ENCODE measurements at places on chromosomes 16 and 17.
A peak's percentile ranks its signal among the peaks of the same experiment; 100 is the strongest.

- no peak for DNase-seq
Measured at GRCh38 chr16:13313351-13313750, 412.0 kb downstream of the SHISA9 start.

DNA sequence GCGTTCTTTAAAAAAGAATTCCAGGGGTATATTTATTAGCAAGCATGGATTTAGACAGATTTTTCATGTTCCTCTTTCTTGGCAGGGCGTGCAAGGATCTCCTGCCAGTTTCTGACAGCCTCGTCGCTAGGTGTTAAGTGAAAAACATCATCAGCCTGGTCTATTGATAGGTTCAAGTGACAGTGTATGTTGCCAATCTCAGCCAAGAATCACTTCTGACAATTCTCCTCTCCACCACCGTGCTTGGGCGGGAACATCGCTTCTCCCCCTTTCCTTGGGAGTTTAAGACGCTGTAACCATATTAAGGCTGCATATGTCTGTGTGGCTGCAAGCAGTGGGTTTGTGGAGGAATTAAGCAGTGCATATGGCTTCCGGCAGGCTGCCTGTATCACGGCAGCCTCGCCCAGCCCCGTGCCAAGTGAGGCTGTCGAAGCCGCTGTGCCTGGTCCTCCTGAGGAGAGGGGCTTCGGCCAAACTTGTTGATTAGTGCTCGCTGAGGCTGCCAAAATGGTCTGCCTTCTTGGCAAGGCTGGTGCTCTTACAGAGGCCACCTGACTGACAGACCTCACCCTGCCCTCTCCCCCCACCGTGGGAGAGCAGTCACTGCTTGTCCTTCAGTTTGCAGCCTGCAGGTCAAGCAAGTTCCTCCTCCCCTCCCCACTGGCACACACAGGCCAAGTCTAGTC lies 132.2 kb upstream of the MPHOSPH6 start:
- DNase-seq: no peak

DNA sequence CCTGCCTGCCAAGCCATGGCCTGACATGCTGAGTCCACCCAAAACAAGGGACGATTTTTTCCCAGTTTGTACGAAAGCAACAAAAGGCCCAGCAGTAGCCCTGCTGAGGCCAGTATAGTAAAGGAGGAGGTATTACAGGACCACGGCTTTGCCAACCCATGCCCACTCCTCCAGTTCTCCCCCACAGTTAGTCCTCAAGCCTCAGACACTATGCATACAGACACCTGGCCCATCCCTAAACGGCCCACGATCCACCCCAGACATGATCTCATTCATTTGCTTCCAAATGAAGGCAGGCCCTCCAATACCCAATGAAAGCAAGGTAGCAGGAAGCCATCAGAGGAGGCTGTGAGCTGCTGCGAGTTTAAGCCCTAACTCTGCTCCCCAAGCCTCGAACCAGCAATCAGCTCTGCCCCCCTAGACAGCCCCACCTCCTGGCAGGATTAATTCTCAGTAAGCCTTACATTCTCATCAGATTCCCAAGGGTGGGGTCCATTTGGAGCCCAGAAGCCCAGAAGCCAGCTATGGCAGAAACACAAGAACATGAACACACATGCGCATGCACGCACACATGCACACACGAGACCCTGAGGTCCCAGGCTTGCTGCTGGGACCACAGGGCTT lies 4.9 kb downstream of the HDAC5 start:
- DNase-seq: no peak

- DNase-seq: peak; percentile 69
Measured at GRCh38 chr17:61450641-61451537, 1.3 kb upstream of the TBX4 start.

- DNase-seq: no peak
Measured at GRCh38 chr17:79563237-79564013, 47.4 kb downstream of the RBFOX3 start.

DNA sequence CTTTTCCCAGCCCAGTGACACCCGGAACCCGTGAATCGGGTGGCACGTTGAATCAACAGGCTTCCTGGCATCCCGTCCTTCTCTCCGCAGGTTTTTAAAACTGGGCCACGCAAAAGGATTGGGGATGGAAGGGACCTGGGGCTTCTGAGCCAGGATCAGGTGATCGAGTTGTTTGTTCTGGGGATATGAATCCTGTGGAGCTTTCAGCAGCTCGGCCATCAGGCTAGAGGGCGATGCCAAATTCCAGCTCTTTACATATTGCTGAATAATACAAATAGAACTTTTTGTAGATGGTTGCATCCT lies 473 bp downstream of the SUPT6H start:
- DNase-seq: no peak

GRCh38 chr17:16301963-16302855 lies 51.1 kb downstream of the CENPV start:
- DNase-seq: no peak

GRCh38 chr16:70689970-70690891 lies 4.4 kb upstream of the MTSS2 start:
- DNase-seq: no peak

DNA sequence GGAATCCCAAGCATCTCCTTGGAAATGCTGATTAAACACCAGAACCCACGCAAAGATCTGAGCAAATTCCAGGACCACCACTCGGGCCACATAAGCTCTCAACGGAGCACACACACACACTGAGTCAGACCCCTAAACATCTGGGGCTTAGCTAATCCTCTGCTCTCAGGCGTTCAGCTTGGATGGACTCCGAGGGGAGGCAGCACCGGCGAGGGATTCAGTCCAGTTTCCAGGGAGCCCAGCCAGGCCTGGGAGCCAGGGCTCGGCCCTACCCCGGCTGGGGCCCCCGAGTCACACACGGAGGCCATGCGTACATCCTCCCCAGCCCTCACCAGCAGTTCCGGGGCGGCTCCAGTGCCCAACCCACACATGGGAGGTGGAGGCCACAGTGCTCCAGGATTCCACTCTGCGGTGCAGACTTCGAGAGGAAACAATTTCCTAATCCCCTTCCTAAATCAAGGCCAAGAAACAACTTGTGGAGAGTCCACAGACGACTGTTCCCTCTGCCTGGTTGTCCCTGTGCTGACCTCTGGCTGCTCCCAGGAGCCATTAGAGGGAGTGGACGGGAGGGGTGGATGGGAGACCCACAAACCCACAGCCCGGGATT lies 70.5 kb downstream of the GAS7 start:
- DNase-seq: no peak

- no peak for DNase-seq
Measured at GRCh38 chr16:64412578-64413280, 709.1 kb downstream of the CDH11 start.

DNA sequence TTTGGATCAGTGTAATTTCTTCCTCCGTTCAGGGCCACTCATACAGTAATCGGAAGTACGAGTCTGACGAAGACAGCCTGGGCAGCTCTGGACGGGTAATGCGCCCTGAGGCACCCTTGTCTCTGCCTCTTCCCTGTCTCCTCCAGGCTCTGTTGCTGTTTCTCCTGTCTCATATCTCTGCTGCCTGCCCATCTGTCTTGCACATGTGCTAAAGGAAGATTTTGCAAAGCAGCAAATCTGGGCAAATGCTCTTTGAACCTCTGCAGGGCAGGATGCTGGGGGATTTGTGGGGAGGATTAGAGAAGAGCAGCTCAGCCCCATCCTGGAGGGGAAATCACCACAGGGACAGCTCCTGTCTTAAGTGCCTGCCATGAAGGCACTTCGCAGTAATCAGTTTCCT lies 32.4 kb upstream of the POLR3E start:
- DNase-seq: no peak

DNA sequence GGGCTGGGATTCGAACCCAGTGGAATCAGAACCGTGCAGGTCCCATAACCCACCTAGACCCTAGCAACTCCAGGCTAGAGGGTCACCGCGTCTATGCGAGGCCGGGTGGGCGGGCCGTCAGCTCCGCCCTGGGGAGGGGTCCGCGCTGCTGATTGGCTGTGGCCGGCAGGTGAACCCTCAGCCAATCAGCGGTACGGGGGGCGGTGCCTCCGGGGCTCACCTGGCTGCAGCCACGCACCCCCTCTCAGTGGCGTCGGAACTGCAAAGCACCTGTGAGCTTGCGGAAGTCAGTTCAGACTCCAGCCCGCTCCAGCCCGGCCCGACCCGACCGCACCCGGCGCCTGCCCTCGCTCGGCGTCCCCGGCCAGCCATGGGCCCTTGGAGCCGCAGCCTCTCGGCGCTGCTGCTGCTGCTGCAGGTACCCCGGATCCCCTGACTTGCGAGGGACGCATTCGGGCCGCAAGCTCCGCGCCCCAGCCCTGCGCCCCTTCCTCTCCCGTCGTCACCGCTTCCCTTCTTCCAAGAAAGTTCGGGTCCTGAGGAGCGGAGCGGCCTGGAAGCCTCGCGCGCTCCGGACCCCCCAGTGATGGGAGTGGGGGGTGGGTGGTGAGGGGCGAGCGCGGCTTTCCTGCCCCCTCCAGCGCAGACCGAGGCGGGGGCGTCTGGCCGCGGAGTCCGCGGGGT lies at the start of gene CDH1:
Gene CDH1, plus strand, starts transcription at position 247 of the 684 bp plus-strand sequence. Its CDS starts 124 bp downstream, at position 371.
- DNase-seq: no peak

DNA sequence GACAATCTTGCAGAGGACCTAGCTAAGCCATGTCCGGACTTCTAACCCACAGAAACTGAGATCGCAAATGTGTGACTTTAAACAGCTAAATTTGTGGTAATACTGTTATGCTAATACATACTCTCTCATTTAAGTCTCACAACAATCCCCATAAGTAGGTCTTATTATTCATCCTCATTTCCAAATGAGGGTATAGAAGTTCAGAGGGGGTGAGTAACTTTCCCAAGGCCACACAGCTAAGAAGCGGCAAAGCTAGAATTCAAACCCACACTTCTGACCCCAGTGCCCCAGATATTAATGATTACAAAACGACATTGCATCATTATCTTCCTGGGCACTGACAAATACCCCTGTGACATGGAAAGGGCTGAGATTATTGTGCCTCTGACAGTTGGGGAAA lies 81.4 kb downstream of the CNGB1 start:
- DNase-seq: no peak

GRCh38 chr16:88834670-88835069 lies 22.1 kb downstream of the GALNS start:
- no peak for DNase-seq

DNA sequence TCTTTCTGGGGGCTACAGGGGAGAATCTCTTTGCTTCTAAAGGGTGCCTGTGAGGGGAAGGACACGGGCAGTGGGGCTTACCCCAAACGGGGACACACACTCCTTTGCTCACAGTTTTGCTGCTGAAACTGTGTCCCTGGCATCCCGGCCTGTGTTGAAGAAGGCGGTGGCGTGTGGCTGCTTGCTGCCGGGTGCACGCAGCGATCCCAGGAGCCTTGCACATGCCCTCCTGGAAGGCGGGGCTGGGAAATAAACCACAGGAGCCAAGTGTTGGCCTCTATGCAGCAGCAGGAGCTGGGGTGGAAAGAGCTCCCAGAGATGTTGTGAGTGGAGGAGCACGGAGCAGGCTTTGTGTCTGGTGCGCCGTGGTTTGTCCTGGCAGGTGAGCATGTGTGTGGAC lies 131.0 kb upstream of the CIBAR2 start:
- DNase-seq: no peak

DNA sequence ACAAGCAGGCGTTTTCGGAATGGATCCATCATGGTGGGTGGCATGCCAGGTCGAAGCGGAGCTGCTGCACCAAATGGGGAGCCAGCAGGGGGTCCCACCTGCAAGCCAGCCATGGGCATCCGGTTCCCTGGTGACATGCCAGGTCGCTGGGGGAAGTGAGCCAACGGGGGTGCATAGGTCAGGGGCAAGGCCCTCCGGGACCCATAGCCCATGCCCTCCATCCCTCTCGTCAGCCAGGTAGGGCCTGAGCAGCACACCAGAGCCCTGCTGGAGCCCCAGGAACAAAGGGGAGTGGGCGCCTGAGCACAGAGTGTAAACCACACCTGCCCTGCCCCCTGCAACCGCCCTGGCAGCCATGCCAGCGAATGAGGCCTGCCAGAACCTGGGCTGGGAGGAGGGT lies 5.0 kb downstream of the SMARCD2 start:
- DNase-seq: no peak

DNA sequence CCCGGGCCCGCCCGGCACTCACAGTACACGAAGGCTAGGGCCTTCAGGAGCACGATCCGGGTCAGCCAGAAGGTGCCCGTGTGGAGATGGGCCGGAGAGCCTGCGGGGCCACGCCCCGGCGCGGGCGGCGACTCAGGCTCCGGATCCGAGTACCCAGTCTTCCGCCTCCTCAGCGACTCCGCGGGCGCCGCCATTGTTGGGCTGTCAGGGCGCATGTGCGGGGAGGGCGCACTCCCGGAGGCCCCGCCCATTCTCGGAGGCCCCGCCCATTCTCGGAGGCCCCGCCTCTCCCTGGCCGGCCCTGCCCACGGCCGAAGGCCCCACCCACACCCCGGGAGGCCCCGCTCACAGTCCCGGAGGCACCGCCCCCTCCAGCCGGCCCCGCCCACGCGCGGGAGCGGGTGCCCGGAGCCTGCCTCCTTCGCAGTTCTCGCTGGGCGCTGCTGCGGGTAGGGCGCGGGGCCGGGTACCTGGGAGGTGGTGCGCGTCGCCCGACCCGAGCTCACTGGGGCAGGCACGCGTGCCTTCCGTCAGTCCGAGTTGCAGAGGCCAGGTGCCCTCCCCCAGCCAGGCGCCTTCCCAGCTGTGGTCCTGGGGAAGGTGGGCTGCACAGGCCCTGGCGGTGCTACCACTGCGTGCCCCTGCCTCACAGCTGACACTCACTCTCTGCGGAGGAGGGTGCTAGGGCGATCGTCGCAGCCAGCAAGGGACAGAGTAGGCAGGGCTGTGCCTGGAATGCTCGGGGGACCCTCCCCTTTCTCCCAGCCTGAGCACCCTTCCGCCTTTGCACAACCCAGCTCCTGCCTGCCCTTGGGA lies at the start of gene LMF1:
Gene LMF1, minus strand, starts transcription at position 219 of the 816 bp plus-strand sequence. Its CDS starts 4 bp downstream, at position 215.
- peak; percentile 98 for DNase-seq

All from osteocyte (in vitro differentiated cells).